ENCODE measurements at places on chromosomes 5 and 9. TPM values are rescaled to one million over a fixed set of nuclear protein-coding genes. Genes with fewer than 3 reads are reported as not detected.

PKN3 gene
- total RNA-seq: 0.95 TPM

PCDHGB7 gene
- total RNA-seq: not detected

CDKN2B gene
- not detected for total RNA-seq

CENPP gene
- total RNA-seq: 4.8 TPM

ELOVL7 gene
- total RNA-seq: not detected

DDX4 gene
- not detected for total RNA-seq

SVEP1 gene
- not detected for total RNA-seq

SOHLH1 gene
- not detected for total RNA-seq

DNA sequence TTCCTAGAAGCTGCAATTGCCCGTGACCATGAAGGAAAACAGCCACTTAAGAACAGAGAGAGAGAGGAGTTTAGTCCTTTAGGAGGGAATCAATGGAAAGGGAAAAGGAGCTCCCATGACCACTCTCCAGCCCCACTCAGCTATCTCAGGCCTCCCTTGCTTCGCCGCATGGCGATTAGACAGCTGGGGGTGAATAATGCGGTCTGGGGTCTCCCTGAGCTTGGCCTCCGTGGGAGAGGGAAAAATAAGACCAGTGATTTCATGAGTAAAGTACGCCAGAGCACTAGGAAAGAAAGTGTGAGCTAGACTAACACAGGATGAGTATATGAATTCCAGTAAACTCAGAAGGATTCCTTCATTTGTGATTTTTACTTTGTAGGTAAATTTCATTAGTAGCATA is 180.3 kb downstream of the TRIO start:
- H3K4me1 ChIP-seq: no peaks in the 10 kb centered on the region
- no peaks in the 10 kb centered on the region for H3K36me3 ChIP-seq
- no peak overlapping the region for H3K27ac ChIP-seq
- H3K27me3 ChIP-seq: no peaks in the 10 kb centered on the region

- H3K4me1 ChIP-seq: no peaks in the 10 kb centered on the region
- peaks cover 5% of the 10 kb centered on the region for H3K27me3 ChIP-seq
- H3K36me3 ChIP-seq: no peaks in the 10 kb centered on the region
- DNase-seq: no peak
Observed at GRCh38 chr9:76789840-76790239, 25.6 kb downstream of the PCA3 start.

GRCh38 chr5:61735531-61735930 is 403.5 kb downstream of the ZSWIM6 start:
- H3K27me3 ChIP-seq: no peaks in the 10 kb centered on the region
- H3K4me3 ChIP-seq: no peak overlapping the region
- no peak for DNase-seq
- H3K27ac ChIP-seq: no peak overlapping the region

- H3K36me3 ChIP-seq: no peaks in the 10 kb centered on the region
- H3K4me1 ChIP-seq: peaks cover 19% of the 10 kb centered on the region
- no peak overlapping the region for H3K27ac ChIP-seq
- H3K27me3 ChIP-seq: peaks cover 4% of the 10 kb centered on the region
Observed at GRCh38 chr9:95752129-95752731, 123.3 kb upstream of the ERCC6L2 start.

DNA sequence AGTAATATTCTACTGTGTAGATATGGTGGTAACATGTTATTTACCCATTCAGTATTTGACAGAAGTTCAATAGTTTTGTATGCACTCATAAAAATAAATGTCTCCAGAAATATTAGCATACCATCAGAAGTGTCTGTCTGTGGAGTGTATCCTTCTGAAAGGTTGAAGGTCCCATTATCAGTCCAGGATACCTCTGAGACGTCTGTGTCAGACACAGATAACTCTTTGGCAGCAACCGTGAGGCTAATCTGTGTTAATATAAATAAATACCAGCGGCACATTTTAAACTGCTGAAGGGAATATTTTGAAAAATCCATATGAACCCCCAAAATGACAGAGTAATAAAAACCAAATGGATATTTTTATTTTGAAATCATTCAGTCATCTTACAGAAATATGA is 11.9 kb upstream of the ZNF622 start:
- H3K27me3 ChIP-seq: no peaks in the 10 kb centered on the region
- H3K4me3 ChIP-seq: no peak overlapping the region
- DNase-seq: no peak
- H3K36me3 ChIP-seq: peaks cover 11% of the 10 kb centered on the region
- H3K27ac ChIP-seq: no peak overlapping the region

DNA sequence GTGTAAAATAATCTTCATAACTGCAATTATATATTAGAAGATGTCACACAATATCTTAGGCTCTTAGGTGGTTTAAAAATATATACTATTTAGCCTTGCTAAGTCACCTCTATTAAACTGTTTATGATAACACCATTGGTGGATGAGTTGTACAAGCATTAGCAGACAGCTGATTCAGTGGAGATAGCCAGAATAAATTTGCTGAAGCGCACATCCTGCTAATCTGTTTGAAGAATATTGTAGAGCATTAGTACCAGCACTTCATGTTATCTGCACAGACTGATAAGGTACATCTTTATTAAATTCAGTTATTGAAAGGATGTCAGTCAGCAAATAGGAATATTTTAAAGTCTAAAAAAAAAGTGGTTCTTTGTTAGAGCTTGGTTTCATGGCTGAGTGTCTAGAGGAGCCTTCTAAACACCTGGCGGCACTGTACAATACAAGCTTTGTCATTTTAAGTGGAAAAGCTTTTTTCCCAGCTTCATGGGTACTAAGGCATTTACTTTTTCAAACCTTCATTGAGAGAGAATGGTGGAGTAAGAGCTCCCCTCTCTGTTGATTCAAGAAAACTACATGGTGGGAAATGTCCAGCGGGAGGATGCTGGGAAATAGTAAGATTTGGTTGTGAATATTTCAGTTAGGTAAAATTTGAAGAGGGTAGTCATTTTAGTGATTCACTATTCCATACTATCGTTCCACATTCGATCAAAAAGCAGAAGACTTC is 275.1 kb downstream of the SLF1 start:
- H3K27ac ChIP-seq: no peak overlapping the region
- no peaks in the 10 kb centered on the region for H3K4me1 ChIP-seq
- H3K36me3 ChIP-seq: no peaks in the 10 kb centered on the region
- no peak for DNase-seq
- no peak overlapping the region for H3K4me3 ChIP-seq
- H3K27me3 ChIP-seq: no peaks in the 10 kb centered on the region

GRCh38 chr9:34185778-34186551 is 7.1 kb downstream of the UBAP1 start:
- peaks cover 7% of the 10 kb centered on the region for H3K36me3 ChIP-seq
- H3K4me3 ChIP-seq: no peak overlapping the region
- H3K4me1 ChIP-seq: peaks cover 34% of the 10 kb centered on the region
- DNase-seq: no peak

DNA sequence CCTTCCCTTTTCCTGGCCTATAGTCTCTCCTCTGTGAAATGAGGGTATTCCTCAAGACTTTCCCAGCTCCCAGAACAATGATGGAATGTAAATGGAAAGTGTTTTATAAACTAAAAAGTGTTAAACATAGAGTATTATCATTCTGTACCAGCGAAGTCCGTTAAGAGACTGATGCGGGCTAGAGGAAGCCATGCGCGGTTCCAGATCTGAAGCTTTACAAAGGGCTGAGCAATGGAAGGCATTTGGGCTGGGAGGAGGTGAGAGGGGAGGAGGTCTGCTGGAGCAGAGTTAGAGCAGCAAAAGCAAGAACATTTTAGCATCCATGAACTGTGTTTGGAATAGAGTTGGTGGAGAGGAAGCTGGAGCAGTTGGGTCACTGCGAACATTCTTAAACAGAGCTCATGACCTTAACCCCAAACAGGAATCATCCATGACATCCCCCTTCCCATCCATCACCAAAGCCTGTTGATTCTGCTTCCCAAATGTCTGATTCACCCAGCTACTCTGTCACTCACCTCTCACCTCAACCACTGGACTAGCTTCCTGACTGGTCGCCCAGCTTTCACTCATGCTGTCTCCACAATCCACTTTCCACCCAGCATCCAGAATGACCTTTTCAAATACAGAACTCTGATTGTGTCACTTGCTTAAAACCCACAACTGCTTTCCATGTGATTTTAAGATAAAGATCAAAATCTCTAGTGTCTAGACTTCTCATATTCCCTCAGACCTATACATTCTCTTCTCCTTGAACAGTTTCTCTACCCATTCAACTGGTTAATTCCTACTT is 37.1 kb downstream of the CDK5RAP2 start:
- no peak for DNase-seq
- no peaks in the 10 kb centered on the region for H3K4me1 ChIP-seq
- H3K27ac ChIP-seq: no peak overlapping the region
- H3K27me3 ChIP-seq: no peaks in the 10 kb centered on the region

DNA sequence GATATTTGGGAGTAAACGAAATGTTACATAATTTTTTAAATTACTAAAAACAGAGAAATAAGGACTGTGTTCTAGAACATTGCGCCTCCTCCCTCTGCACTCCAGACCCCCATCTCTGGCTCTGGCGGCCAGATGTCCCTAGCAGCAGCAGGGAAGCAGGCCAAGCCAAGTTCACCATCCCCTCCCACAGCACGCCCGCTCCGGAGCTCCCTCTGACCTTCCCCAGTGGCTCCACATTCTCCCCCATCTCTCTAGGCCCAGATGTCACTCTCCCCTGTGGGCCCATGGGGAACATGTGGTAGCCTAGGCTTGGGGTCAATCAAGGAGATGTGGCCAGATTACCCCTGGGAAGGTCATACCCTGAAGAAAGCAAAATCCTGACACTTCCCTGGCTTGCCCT is 6.3 kb upstream of the WNK2 start:
- H3K36me3 ChIP-seq: no peaks in the 10 kb centered on the region
- peaks cover 17% of the 10 kb centered on the region for H3K27me3 ChIP-seq
- peaks cover 7% of the 10 kb centered on the region for H3K4me1 ChIP-seq

DNA sequence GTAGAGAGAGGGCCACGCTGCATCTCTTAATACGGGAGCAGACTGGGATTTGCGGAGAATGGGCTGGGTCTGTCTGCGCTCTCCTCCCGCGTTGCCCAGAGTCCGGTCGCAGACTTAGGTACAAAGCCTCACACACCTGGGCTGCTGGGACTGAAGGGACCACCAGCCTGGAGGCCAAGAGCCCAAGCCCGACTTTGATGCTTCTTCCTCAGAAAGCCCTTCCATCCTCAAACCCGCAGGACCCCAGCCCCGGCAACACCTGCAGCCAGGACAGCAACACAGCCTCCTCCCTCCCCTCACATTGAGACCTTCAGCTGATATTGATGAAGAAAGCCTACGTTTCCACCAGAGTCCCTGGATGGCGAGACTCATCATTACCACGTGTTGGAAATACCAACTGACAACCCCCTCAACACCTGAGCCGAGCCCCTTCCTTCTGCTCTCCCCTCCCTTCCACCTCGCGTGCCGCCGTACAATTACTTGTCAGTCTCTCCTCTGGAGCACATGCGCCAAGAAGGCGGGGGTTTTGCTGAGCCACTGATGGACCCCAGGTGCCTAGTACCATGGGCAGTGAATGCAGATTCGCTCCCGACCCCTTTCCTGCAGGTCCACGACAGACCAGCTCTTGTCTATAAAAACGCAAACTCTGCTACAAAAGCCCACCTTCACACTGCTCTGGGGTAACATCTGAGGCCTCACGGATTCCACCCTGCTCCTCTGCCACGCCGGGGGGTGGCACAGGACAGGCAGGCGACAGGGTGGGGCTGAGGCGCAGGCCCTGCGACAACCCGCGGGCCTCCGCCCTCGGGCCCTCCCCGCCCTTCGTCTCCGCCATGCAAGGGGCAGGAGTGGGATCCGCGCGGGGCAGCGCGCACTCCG is 841 bp downstream of the ASB6 start:
- H3K27ac ChIP-seq: peak overlapping the region; percentile 74
- DNase-seq: no peak
- no peaks in the 10 kb centered on the region for H3K27me3 ChIP-seq
- H3K36me3 ChIP-seq: peaks cover 36% of the 10 kb centered on the region
- H3K4me1 ChIP-seq: peaks cover 35% of the 10 kb centered on the region

GRCh38 chr5:149007174-149007573 is 55.7 kb downstream of the SH3TC2 start:
- H3K36me3 ChIP-seq: no peaks in the 10 kb centered on the region
- no peak overlapping the region for H3K27ac ChIP-seq
- no peak for DNase-seq

- H3K27ac ChIP-seq: no peak overlapping the region
- H3K4me1 ChIP-seq: no peaks in the 10 kb centered on the region
- no peaks in the 10 kb centered on the region for H3K36me3 ChIP-seq
- H3K27me3 ChIP-seq: no peaks in the 10 kb centered on the region
- no peak for DNase-seq
- no peak overlapping the region for H3K4me3 ChIP-seq
Observed at GRCh38 chr5:161138751-161139455, 286.9 kb upstream of the ATP10B start.

GRCh38 chr5:16737620-16738364 is 121.0 kb upstream of the RETREG1 start:
- no peaks in the 10 kb centered on the region for H3K36me3 ChIP-seq
- H3K27ac ChIP-seq: no peak overlapping the region
- DNase-seq: no peak
- peaks cover 8% of the 10 kb centered on the region for H3K27me3 ChIP-seq

GRCh38 chr5:132075719-132076077 is 2.1 kb downstream of the CSF2 start:
- no peaks in the 10 kb centered on the region for H3K27me3 ChIP-seq
- peaks cover 60% of the 10 kb centered on the region for H3K4me1 ChIP-seq
- H3K27ac ChIP-seq: no peak overlapping the region
- H3K36me3 ChIP-seq: no peaks in the 10 kb centered on the region
- DNase-seq: no peak

GRCh38 chr5:81749561-81750307 is 1.2 kb downstream of the SSBP2 start:
- peak; percentile 61 for DNase-seq
- H3K4me1 ChIP-seq: peaks cover 13% of the 10 kb centered on the region
- no peaks in the 10 kb centered on the region for H3K27me3 ChIP-seq
- H3K27ac ChIP-seq: no peak overlapping the region

GRCh38 chr5:40276426-40277102 is 403.2 kb upstream of the PTGER4 start:
- no peak overlapping the region for H3K4me3 ChIP-seq
- DNase-seq: no peak
- no peak overlapping the region for H3K27ac ChIP-seq
- no peaks in the 10 kb centered on the region for H3K27me3 ChIP-seq
- peaks cover 10% of the 10 kb centered on the region for H3K4me1 ChIP-seq

GRCh38 chr9:69063839-69064238 is 28.3 kb downstream of the FXN start:
- H3K27me3 ChIP-seq: no peaks in the 10 kb centered on the region
- no peak for DNase-seq
- no peaks in the 10 kb centered on the region for H3K4me1 ChIP-seq
- peaks cover 51% of the 10 kb centered on the region for H3K36me3 ChIP-seq
- H3K27ac ChIP-seq: no peak overlapping the region
- no peak overlapping the region for H3K4me3 ChIP-seq

DNA sequence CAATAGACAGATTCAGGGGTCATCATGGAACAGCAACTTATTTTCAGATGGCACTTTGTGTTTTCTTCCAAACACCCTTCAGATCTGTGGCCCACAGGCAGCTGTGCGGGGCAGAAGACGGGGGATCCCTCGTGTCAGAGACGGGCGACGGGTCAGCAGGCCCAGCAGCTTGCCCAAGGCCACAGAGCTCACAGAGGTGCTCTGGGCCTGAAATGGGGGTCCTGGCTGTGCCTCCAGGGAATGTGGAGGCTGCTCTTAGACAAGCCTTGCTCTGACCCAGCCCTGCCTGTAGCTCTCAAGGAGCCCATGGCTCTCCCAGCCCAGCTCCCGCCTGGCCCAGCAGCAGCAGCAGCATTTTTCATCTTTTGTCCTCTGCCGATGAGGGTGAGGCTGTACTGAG is 40.9 kb upstream of the SARDH start:
- no peaks in the 10 kb centered on the region for H3K4me1 ChIP-seq
- no peak overlapping the region for H3K27ac ChIP-seq
- H3K36me3 ChIP-seq: no peaks in the 10 kb centered on the region

GRCh38 chr5:98163796-98164493 is 609.5 kb upstream of the RGMB start:
- no peak overlapping the region for H3K27ac ChIP-seq
- no peaks in the 10 kb centered on the region for H3K27me3 ChIP-seq
- no peak for DNase-seq
- H3K36me3 ChIP-seq: no peaks in the 10 kb centered on the region
- H3K4me1 ChIP-seq: no peaks in the 10 kb centered on the region
